KBM-7 (cell line): ENCODE measurements at places on chromosomes 2 and 18.

- DNase-seq: peak; percentile 59
Measured at GRCh38 chr2:69634196-69634821, 9.2 kb downstream of the AAK1 start.

DNA sequence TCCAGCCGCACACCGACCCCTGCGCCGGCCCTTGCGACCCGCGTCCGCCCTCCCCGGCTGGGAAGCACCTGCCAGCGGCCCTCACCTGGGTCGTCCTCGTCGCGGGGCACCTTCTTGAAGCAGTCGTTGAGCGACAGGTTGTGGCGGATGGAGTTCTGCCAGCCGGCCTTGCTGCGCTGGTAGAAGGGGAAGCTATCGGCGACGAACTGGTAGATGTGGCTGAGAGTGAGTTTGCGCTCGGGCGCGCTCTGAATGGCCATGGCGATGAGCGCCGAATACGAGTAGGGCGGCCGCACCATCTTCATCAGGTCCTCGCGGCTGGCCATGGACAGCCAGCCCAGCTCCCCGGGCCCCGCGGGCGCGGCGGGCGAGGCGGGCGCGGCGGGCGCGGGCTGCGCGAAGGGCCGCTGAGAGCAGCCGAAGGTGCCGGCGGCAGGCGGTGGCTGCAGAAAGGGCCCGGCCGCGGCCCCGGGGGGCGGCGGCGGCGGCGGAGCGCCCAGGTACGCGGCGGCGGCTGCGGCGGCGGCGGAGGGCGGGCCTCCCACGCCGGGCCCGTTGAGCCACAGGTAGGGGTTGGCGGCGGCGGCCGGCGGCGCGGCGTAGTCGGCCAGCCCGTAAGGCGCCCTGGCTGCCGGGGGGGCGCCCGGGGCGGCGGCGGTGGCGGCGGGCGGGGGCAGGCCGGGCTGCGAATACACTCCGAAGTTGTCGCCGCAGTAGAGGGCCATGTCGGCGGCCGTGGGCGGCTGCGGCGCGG, 505 bp downstream of the FOXI3 start:
- peak; percentile 9 for DNase-seq

GRCh38 chr2:46876741-46877384, 38.7 kb downstream of the MCFD2 start:
- peak; percentile 88 for DNase-seq

GRCh38 chr18:47333926-47334635, 82.6 kb upstream of the SKOR2 start:
- no peak for DNase-seq

GRCh38 chr2:81389203-81389602, 1084.7 kb upstream of the LRRTM1 start:
- peak; percentile 22 for DNase-seq

GRCh38 chr2:58918141-58918540, 677.0 kb upstream of the FANCL start:
- DNase-seq: no peak

- no peak for DNase-seq
Measured at GRCh38 chr2:109722026-109722425, 72.1 kb upstream of the RGPD5 start.

- no peak for DNase-seq
Measured at GRCh38 chr2:215293879-215294278, 18.0 kb upstream of the ATIC start.

GRCh38 chr2:55311444-55311870, 42.4 kb upstream of the MTIF2 start:
- DNase-seq: peak; percentile 6

DNA sequence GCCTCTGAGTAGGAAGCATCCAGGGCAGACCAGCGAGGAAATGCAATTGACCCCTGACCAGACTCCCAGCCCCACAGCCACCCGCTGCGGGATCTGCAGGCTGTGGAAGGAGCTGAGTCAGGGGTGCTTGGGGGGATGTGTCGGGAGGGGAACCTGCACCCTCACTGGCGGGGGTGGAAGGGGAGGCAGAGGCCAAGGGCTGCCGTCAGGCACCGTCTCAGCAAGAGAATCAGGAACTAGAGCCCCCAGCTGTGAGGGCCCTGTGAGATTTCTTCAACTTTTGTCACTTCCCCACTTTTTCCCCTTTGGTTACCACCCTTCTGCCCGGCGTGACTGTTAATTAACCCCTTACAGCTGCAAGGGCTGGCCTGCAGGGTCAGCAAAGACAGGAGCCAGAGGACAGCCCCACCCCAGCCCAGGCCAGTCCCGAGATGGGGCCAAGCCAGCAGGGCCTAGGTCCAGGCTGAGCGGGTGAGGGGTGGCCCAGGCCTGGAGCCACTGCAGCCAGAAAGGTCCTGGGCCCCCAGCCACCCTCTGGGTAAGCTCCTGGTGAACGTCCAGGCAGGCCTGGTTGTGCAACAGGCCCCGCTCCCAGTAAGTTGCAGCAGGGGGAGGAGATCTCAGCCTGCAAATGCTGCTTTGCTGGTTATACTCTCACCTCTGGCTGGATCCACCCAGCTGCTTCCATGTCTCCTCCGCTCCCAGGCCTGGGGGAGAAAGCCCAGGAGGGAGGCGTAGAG, 147.0 kb upstream of the ID2 start:
- DNase-seq: peak; percentile 85

GRCh38 chr2:43312755-43313641, 86.6 kb upstream of the ZFP36L2 start:
- no peak for DNase-seq

- no peak for DNase-seq
Measured at GRCh38 chr18:34159691-34160185, 65.0 kb downstream of the NOL4 start.

GRCh38 chr2:108560241-108560811, 26.1 kb downstream of the LIMS1 start:
- DNase-seq: no peak

DNA sequence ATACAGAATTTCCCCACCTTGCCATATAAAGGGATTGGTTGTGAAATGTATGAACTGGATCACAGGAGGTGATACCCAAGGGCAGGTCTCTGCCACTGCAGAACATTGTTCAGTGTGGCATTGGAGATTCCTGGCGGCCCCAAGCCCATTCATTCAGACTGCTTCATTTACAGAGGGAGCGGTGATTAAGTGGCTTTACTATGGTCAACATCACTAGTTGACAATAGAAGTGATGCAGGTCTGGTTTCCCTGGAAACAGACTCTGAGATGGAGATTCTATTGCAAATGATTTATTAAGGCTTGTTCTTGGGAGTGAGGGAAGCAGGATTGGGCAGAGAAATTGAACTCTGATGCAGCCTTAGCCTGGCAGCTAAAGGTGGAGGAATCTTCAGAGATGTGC, 62.4 kb downstream of the ZDBF2 start:
- DNase-seq: no peak
